ENCODE measurements at places on chromosomes 3 and 15.
A peak's percentile ranks its signal among the peaks of the same experiment; 100 is the strongest.

- DNase-seq, result no peak
These were observed 590.2 kb upstream of the KCNMB2 start for GRCh38 chr3:177946048-177946447.

DNA sequence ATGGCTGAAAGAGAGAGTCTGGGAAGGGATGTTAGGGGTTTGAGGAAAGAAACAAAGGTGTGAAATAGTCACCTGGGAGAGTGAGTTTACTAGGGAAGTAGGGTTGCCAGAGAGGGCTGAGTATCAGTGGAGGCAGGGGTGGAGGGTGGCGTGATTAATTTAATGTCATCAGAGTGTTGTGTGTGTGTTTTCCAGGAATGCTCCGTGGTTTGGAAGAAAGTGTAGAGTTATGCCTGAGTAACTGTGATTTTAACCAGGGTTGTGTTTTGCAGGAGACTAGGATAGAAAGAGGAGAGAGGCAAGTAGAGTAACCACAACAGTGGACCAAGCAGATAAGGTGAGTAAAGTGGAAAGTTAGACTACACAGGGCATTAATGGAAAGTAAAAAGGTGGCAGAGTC, 27.2 kb downstream of the PLD1 start:
- DNase-seq, result no peak

- DNase-seq, result no peak
These were observed 31.7 kb downstream of the BTLA start for GRCh38 chr3:112467539-112467938.

DNA sequence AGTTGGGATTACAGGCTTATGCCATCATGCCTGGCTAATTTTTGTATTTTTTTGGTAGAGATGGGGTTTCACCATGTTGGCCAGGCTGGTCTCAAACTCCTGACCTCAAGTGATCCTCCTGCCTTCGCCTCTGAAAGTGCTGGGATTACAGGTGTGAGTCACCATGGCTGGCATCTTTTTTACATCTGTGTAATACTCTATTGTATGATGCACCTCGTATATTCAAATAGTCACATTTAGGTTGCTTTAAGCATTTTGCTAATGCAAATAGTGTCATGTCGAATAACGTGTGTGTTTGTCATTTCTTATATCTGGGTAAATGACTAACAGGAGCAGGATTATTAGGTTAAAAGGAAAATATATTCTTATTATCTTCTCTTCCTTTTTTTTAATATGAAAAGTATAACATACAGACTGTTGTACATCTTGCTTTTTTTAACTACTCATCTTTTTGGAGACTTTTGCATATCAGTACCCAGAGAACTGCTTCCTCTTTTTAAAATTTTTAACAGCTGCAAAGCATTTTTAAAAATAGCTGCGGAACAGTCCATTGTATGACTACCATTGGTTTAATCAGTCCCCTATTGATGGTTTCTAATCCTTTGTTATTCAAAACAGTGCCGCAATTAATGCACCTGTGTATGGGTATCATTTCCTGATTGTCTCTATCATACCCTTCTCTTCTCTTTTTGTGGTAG, 13.4 kb downstream of the SCAMP5 start:
- DNase-seq, result no peak

GRCh38 chr15:63306492-63307073, 29.2 kb downstream of the APH1B start:
- no peak for DNase-seq

GRCh38 chr3:171974986-171975837, 64.2 kb upstream of the FNDC3B start:
- DNase-seq, result no peak

- DNase-seq, result no peak
These were observed 50.0 kb upstream of the SYNPR start for GRCh38 chr3:63228087-63228486.

- DNase-seq, result no peak
These were observed 217.1 kb upstream of the KCNMB2 start for GRCh38 chr3:178318941-178319816.

DNA sequence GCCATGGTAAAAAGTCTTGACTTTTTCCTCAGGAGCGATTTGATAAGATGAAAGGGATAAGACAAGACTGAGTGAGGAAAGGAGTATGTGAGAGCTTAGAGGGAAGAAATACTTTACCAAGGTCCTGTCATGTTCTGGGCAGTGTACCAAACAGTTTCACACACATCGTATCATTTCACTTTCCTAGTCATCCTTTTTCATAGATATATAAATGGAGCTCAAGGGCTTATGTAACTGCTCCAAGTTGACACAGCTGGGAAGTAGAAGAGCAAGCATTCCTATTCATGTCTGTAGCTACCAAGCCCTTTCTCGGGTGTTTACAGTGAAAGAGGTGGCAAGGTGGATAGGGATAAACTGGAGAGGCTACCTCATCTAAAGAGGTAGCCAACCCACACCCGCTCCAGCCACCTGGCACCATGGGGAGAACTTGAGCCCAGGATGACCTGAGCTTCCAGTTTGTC, 57.4 kb downstream of the MRPS25 start:
- DNase-seq, result no peak

DNA sequence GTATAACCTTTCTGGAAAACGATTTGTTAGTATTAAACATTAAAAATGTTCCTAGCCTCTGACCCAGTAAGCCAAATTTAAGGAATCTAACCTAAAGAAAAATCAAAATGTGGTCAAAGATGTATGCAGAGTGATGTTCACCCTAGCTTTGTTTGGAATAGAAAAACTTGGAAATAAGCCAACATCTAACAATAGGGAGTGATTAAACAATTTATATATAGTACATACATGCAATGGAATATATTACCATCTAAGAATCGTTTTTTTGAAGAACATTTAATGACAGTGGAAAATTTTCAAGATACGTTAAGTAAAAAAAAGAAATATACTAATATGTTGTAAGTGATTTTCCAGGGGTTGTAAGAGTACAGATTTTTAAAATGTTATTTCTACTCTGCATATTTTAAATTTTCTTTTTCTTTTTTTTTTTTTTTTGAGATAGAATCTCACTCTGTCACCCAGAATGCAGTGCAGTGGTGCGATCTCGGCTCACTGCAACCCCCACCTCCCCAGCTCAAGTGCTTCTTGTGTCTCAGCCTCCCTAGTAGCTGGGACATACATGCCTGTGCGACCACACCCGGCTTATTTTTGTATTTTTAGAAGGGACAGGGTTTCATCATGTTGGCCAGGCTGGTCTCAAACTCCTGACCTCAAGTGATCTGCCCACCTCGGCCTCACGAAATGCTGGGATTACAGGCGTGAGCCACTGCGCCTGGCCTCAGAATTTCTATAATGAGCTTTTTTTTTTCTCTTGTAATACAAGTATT, 54.9 kb downstream of the ANP32A start:
- no peak for DNase-seq

GRCh38 chr3:184663756-184664155, 48.1 kb downstream of the MAGEF1 start:
- no peak for DNase-seq

- DNase-seq, result no peak
These were observed 78.8 kb upstream of the CNTN3 start for GRCh38 chr3:74693251-74693650.

DNA sequence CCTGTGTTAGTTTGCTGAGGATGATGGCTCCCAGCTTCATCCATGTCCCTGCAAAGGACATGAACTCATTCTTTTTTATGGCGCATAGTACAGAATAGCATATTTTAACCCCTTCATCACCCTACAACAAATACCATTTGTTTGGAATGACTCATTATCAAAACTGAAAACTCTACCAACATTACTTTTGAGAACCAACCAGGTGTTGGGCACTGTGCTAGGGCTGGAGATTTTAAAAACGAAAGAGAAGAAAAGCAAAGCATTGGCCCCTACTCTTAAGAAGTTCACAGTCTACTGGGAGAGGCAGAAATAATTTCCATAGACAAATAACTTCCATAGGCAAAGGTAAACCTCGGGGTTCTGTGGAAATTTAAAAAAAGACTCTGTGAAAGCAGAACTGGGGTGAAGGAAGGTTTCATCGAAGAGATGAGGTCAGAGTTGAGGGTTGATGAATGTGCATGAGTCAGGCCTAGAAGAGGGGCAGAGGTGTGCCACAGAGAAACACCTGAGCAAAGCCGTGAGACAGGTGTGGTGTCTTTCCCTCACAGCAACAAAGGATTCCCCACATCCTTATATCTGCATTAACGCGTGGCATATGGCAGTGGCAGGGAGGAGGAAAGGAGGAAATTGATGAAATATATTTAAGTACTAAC, 51.0 kb downstream of the MCF2L2 start:
- no peak for DNase-seq

GRCh38 chr3:8530581-8530980, 29.0 kb downstream of the LMCD1 start:
- no peak for DNase-seq

DNA sequence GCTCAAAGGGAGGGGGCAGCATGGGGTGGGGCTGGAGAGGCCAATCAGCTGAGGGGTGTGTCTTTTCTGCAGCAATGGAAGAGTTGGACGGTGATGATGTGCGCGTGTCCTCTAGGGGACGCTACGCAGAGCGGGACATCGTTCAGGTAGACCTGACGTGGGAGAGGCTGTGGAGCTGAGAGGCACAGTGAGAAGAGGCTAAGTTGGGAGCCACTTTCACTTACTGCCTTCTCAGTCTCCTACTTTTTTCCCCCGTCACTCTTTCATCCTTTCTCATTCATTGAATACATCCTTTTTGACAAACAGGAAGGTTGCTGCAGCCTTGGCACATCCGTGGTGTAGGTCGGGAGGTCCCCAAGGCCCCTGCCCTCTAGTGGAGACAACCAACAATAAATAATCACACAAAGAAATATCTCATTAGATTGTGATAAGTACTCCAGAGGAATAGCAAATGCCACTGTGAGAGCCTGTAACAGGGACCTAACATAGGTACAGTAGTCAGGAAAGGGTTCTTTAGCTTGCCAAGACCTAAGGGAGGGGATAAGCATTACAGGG, 4.4 kb upstream of the BRPF1 start:
- no peak for DNase-seq

DNA sequence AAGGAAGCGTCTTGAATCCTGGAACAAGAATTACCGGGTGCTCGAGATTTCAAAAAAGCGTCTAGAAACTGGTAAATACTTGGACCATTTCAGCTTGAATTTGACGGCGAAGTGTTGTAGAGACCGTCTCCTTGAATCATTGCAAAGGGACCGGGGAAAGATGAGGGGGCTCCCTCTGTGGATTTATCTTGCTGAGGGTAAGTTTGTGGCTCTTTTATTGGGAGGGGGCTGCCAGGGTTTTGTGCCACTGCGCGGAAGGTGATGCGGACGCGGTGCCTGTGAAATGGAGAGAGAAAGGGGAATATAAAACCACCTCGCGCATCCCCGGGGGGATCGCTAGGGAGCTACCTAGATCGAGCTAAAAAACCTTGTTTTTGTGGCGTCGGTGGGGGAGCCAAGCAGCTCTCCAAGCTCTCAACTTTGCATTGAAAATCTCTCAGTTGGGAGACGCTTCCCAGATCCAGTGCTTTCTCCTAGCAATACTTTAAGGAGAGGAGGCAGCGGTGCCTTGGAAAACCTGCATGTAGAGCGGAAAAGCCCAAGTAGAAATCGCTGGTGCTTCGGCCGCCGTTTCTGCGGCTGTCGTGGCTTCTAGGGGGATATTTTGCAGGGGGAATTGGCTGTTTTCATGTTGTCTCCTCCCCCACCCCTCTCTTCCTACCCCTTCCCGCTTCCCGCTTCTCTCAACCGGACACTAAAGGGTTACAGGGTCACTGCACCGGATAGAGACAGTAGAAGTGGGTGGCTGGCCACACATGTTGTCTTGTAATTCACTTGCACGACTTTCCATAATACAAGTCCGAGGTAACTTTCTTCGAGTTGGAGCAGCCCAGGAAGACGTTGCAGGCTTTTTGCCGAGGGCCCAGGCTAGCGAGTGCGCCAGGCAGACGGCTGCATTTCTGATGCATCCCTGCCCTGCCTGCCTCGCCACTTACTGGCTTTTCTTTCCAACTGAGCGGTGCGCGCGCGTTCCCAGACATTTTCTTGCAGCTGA, 187.6 kb downstream of the NLGN1 start:
- DNase-seq, result peak; percentile 89

DNA sequence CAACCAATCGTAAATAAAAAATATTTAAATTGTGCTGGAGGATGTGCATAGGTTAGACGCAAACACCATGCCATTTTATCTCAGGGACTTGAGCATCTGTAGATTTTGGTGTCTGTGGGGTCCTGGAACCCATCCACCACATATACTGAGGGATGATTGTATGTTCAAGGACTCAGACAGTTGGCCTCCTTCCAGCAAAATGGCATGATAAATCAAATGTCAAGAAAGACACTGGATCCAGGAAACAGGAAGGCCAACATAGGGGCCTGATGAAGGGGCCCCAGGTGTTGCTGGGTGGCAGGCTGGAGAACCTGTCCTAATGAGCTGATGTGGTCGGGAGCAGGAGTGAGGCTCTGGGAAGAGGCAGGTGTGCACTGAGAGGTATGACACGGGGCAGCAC, 289.5 kb downstream of the GABRG3 start:
- no peak for DNase-seq

GRCh38 chr3:56113231-56113630, 355.0 kb downstream of the ERC2 start:
- DNase-seq, result no peak

DNA sequence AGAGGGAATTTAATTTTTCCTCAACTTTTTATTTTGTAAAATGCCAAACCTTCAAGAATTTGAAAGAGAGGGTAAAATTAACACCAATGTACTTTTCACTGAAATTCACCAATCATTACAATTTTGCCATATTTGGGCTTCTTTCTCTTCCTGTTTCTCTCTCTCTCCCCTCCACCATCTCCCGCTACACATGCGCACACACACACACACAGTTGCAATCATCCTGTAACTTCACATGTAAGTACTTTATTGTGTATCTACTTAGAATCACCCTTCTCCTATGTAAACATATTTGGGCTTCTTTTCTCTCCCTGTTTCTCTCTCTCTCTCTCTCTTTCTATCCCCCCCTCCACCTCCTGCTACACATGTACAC, 7.4 kb downstream of the ARL14 start:
- no peak for DNase-seq

GRCh38 chr15:55897560-55898336, 95.7 kb downstream of the NEDD4 start:
- DNase-seq, result no peak

GRCh38 chr3:50047426-50047825, 41.3 kb upstream of the RBM5 start:
- no peak for DNase-seq

- no peak for DNase-seq
These were observed 84.5 kb downstream of the ZIC1 start for GRCh38 chr3:147493666-147494065.

GRCh38 chr3:127413871-127414270, 126.0 kb upstream of the PRR20G start:
- DNase-seq, result no peak

DNA sequence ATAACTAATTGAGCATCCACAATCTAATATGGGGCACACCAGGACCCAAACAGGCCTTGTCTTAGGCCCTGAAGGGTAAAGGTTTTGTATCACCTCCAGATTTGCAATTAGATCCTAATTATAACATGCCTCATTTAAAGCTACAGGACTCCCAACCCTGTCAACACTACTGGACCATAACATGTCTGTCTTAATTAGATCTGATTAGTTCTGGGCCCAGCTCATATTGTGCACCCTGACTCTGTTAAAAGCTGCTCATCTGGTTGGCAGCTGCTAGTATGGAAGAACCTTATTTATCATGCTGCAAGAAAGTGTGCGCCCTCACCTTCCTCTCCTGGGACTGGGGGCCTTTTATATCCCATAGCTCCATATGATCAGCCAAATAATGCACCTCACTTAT, 457.8 kb downstream of the ROBO1 start:
- peak; percentile 68 for DNase-seq
